ENCODE measurements at places on chromosomes 11 and 22. TPM values are rescaled to one million over a fixed set of nuclear protein-coding genes. Genes with fewer than 3 reads are reported as not detected.
A peak's percentile ranks its signal among the peaks of the same experiment; 100 is the strongest.

- no peak for DNase-seq
These were observed 87.1 kb downstream of the PRR5L start for GRCh38 chr11:36383195-36383594.

DNA sequence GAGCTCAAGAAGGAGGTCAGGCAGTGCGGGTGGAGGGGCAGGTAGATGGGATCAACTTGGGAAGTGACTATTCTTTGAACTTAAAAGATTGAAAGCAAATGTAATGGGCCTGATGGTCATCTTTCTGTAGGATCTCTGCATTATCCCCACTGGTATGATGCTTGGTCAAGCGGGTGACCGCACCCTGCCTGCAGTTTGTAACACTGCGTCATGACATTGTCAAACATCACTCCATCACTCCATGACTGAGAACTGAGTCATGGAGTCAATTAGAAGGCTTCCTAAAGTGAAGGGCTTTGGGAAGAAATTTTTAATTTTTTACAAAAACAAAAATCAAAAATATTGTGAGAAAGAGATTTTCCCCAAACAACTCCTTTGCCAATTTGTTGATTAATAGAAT, 62.4 kb upstream of the BMAL1 start:
- no peak for DNase-seq

DNA sequence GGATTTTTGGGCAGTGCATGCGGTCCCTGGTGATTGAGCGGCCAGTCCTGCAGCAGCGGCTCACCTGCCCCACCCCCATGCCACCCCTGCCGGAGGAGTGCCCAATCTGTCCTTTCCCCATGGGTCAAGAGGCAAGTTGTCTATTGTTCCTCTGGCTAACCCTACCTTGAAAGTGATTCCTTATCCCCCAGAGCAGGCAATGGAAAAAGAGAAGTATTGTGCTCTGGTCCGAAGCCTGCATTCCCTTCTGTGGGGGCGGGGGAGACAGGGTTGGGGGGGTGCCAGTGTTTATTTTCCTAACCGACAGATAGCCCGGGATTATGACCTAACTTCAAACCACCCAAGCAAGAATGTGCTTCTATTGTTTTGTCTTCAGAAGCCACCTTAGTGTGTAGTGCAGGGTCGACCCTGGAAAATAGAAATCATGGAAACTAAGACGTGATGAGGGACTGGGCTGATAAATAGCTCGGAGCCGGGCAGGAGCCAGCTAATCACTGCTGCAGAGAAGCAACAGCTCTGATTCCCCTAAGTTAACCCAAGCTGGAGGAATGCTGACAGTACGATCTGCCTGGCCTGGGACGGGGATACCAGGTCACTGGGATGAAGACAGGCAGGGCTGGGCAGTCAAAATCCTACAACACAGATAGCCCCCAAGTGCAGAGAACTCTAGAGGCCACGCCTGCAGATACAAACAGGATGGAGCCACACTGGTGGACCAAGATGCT, 38.7 kb upstream of the ATXN10 start:
- no peak for DNase-seq

DNA sequence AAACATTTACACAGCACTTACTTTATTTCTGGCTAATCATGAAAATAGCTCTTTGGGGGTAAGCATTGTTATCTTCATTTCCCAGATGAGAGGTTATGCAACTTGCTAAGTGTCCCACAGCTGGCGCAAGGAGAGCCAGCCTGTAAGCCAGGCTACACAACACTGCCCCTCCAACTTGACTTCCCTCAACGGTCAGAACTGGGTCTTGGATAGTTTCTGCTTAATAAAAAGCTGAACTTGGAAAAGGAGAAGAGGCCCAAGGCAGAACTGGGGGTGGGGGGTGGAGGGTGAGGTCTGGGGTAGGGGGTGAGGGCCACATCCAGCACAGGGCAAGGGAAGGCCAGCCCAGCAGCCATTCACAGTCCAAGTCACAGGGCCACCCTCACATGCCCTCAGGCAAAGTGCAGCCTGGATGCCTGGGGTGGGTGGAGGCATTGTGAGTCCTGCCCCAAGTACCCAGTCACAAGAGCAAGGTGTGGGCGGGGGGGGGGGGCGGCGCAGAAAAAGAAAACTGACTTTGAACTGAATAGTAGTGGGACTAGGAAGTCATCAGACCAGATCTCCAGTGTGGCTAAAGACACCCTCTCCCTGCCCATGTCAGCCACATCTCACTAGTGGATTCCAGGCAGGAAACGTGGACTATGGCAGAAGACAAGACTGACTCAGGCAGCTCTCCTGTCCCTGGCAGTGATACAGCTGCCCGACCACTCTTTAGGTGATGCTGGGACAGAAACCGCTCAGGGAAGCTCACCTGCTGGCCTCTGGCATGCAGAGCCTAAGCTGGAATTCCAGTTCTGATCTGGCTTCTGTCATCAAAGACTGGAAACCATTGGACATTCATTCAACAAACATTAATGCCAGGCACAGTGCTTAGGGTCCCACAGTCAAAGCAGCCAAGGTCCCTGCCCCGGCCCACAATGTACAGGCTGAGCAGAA, 52.4 kb downstream of the PACSIN2 start:
- DNase-seq, result peak; percentile 63

DNA sequence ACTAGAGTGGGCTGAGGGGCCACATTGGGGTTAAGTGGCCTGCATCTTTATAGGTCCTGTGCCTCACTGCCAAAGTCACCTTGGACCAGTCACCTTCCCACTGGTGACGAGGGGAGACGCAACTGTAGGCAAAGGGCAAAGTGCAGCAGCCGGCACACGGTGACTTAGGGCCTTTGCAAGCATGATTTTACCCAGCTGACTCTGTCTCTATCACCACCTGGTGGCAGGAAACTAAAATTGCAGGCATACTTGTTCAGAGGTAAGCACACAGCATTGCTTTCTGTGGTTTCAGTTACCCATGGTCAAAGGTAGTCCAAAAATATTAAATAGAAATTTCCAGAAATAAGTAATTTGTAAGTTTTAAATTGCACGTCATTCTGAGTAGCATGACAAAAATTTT, 1164.4 kb downstream of the BRD1 start:
- DNase-seq, result no peak

GRCh38 chr11:58024601-58025091, 965 bp downstream of the OR9Q1 start:
- DNase-seq, result peak; percentile 90

DNA sequence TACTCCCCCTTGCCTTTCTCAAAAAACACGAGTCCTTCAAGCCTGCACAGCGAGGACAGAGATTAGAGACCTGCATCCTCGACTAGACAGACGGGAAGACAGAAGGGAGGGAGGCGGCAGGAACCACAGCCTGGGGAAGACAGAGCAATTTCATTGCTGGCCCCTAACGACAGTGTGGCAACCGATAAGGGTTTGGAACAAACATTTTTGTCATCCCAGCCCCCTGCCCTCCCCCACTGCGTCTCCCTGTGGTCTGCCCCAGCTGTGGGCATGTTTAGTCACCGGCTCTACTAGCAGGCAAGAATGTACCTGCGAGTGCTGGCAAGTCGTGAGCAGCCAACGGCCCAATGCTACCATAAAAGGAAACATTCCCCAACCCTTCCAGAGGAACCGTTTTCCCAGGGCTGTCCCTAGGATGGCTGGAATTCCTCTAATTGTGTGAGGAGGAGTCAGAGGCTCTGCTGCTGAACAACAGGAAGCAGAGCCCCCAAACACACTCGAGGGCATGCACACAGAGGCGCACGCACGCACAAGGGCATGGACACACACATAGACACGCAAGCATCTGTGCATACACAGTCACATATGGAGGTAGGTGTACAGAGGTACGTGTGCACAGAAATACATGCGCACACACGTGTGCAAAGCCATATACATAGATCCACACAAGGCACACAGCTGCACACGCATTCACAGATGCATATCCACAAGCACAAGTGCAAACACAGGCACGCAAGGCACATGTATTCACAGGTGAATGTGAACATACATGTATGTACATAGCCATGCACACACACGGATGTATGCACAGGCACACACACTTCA, 58.3 kb downstream of the MYH9 start:
- peak; percentile 92 for DNase-seq

GRCh38 chr11:5625281-5625680, 480 bp downstream of the TRIM34 start:
- no peak for DNase-seq

- no peak for DNase-seq
These were observed at the start of gene CHRNA10 for GRCh38 chr11:3671334-3672254. TSS of gene CHRNA10 (minus strand) at chr11:3671384. CDS start at chr11:3671312, 72 bp downstream.

The BATF2 gene
- total RNA-seq, result 3.6 TPM

DNA sequence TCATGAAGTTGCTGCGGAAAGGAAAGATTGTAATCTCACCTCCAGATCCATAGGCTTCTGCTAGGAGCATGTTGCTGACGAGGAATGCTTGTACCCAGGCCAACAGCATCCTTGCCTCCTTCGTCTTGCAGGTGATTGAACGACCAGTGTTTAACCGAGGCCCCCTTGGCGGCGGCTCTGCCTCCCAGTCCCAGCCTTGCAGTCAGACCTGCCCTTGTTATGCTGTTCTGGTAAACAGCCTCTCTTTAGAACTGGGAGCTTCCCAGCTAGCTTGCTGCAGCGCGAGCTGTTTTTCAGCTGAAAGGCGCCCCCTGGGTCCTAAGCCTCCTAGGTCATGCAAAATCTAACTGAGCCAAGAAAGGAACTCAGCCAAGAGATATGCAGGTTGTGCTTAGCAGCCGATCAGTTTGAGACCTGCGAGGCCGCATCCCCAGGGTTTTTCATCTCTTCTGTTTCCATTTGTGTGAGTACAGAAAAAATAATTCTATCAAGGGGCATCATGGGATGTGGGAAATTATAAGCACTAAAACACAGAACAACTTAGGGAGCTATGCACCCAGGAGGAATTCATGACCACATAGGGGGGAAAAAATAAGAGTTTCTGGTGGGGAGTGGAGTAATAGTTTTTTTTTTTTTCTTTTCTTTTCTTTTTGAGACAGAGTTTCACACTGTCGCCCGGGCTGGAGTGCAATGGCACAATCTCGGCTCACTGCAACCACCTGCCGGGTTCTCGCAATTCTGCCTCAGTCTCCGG, at the start of gene PIK3IP1:
TSS of gene PIK3IP1 (minus strand) at position 253 of the 754 bp plus-strand sequence. CDS start at position 109, 144 bp downstream.
- DNase-seq, result peak; percentile 93

Data from aorta (tissue), 5 donors.